ENCODE measurements at places on chromosomes 2 and 18. TPM values are rescaled to one million over a fixed set of nuclear protein-coding genes. Genes with fewer than 3 reads are reported as not detected.

The CCDC150 gene
- 5.6 TPM for total RNA-seq

The TPGS2 gene
- total RNA-seq: 266 TPM

The ST6GAL2 gene
- not detected for total RNA-seq

The KCNIP3 gene
- 0.15 TPM for total RNA-seq

The STEAP3 gene
- total RNA-seq: 27.2 TPM

The DSG4 gene
- not detected for total RNA-seq

The LOXHD1 gene
- total RNA-seq: not detected

The FBXO41 gene
- 0.05 TPM for total RNA-seq

The LYG2 gene
- total RNA-seq: not detected

The M1AP gene
- total RNA-seq: not detected

The KLHL41 gene
- not detected for total RNA-seq

The ARHGAP25 gene
- total RNA-seq: 10.7 TPM

The AAMP gene
- total RNA-seq: 127 TPM

The SLC38A11 gene
- total RNA-seq: not detected

The COQ10B gene
- 23.5 TPM for total RNA-seq

The UGT1A4 gene
- not detected for total RNA-seq

The KYNU gene
- 7.9 TPM for total RNA-seq

The SH2D6 gene
- not detected for total RNA-seq

The TUBB8B gene
- not detected for total RNA-seq

The PAIP2B gene
- 0.27 TPM for total RNA-seq

The FLACC1 gene
- total RNA-seq: not detected

The DNER gene
- 2.6 TPM for total RNA-seq

The CAVIN2 gene
- total RNA-seq: 249 TPM

The NGEF gene
- total RNA-seq: 0.53 TPM

Measured in mammary microvascular endothelial cell (primary cell).